ENCODE measurements at places on chromosomes 6 and 20.

DNA sequence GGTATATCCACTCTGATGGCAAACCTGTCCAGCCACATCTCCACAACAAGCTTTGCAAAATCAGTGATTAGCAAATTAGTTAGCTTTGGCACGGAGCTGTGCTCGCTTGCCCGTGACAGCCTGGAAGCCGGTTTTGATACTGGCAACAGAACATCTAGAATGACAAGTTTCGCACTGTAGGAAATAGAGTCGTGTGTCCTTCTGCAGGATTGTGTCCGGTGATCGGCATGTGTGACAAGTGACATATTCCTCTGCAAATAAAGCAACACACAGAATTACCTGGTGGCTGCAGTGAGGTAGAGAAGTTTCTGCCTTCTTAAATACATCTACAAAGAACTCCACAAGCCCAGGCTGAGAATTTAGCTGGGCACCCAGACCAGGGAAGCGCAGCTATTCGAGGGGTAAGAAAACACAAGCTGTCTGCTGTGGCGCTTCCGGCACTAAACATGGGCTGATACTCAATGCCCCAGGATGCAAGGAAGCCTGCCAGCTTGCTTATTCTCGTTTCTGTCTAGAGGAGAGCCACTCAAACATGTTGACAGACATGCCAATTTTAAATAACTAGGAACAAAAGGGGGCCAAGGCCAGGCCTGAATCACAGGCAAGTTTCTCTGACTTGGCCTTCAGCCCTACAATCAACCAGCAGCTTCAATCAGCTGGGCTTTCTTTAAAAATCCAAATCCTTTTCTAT lies 22.2 kb downstream of the EIF2S2 start:
- DNase-seq, result no peak

GRCh38 chr20:59007665-59008511 lies 834 bp upstream of the CTSZ start:
- no peak for DNase-seq

DNA sequence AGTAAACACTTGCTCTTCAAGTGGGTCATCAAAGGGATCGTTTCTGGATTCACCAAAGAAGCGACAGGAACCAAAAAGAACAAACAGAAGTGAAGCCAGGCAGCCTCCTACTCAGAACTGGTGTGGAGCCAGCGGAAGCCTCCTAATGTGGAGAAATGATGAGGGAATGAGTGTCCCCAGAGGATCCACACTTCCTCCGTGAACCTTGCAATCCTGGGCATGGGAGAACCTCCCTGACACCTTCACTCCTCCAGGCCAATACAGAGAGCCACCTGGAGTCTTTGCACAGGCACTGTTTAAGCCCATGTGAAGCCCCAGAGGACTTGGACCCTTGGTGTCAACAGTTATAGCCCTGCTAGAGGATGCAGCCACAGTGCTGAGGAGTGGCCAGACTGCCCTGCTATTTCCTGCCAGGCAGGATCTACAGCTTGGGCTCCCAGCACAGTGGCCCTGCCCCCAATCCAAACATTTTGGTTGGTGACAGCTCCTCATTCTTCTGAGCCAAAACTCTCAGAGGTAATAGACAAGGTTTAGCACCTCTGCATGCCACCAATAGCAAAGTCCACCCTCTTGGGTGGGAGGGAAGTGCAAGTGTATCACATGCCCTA lies 23.2 kb upstream of the SERINC1 start:
- DNase-seq, result no peak

DNA sequence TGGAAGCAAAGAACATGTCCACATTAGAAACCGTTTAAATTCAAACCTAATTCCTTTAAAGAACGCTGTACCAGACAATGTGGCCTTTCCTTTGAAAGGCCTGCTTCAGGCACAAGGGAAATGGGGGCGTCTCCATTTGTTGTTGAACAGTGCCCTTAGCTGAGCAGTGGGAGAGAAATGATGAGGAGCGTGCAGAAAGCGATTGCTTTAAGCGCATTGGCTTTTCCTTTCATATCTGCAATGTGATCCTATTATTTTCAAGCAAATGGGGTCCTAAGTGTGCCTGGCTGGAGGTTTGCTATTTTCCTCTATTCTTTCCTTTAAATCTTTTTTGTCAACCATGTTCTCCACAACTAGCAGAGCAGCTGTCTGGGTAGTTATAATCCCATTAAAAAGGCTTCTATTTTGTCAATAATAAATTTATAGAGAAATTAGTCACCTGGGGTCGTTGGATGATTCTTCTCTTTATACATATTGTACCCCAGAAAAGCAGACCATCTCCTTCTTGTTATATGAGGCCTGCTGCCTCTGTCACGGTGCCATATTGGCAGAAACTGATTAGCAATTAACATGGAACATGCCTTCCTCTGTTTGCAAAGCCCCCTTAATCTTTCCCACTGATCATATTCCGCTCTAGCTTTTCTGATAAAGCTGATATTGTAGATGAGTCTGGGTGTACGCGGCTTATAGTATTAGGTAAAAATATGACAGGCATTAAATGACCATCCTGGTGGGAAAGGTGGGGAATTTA lies 151.1 kb upstream of the JAG1 start:
- DNase-seq, result no peak

DNA sequence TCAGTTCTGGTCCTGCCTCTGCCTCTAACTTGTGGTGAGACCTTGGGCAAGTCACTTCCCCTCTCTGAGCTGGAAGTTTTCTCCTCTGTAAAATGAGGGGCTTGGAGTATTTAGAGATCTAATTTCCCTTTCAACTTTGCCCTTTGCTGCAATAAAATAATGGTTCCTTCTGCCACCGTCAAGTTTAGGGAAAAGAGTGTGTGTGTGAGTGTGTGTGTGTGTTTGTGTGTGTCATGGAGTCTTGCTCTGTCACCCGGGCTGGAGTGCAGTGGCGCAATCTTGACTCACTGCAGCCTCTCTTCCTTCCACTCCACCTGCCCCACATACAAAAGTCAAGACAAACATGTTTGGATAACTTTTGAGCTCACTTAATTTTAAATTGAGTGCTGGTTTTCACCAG lies 39.2 kb upstream of the PIM1 start:
- no peak for DNase-seq

- no peak for DNase-seq
Observed at GRCh38 chr20:15236812-15237211, 899.4 kb upstream of the FLRT3 start.

GRCh38 chr6:130129762-130130246 lies 92.9 kb downstream of the SAMD3 start:
- DNase-seq, result no peak

GRCh38 chr6:88089708-88090107 lies 42.1 kb downstream of the SPACA1 start:
- no peak for DNase-seq

GRCh38 chr6:79544299-79544927 lies 7.2 kb upstream of the LCA5 start:
- no peak for DNase-seq

DNA sequence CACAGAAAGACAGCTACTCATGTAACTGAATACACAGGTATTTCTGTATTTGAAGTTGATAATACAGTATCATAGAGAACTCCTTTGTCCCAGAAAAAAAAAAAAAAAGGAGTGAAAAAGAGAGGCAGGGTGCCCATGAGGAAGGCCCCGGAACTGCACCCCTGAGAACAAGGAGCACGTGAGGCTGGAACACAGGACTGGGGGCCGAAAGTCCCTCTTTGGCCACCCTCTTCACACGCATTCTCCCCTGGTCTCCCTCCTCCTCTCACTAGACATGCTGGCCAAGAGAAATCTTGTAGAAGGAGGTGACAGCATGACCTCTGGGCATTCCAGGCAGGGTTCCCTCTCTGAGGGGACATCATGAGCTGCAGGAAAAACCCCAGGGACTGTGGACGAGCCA lies 62.7 kb upstream of the TRAF3IP2 start:
- DNase-seq, result no peak

- no peak for DNase-seq
Observed at GRCh38 chr6:73377225-73377624, 7.5 kb upstream of the OOEP start.

DNA sequence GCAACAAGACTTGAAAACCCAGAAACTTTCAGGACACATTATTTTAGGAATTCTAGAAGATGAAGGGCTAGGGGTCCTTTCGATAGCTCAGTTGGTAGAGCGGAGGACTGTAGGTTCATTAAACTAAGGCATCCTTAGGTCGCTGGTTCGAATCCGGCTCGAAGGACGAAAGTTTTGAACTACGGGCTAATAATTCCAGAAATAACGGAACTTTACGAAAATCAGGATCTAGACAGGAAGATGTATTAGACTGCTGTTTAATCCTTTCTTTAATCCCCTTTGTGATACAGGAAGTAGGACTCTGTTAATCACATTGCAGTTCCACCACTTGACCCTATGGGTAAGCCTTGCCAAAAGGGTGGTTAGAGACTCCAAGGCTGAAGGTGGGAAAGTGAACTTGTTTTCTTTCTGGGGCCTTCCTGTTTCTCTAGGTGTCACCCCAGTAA lies 21.2 kb upstream of the ABT1 start:
- DNase-seq, result no peak

GRCh38 chr20:60662307-60662706 lies 589.8 kb upstream of the CDH4 start:
- no peak for DNase-seq

DNA sequence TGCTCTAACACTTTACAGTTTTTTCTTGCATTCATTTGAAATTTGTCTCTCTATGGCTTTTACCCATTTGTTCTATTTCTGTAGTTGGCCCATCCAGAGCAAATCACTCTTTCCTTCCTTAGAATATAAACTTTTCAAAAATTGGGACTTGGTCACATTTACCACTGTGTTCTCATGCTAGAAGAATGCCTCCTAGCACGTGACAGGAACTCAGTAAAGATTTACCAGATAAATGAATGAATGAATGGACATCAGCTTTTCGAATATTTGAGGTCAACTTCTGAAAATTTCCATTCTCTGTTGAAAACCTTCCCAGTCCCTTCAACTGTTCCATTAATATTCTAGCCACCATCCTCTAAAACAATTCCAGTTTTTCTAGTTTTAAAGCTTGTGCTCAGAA lies 294.5 kb downstream of the CD83 start:
- no peak for DNase-seq

- DNase-seq, result no peak
Observed at GRCh38 chr6:157410045-157410444, 29.1 kb downstream of the ZDHHC14 start.

DNA sequence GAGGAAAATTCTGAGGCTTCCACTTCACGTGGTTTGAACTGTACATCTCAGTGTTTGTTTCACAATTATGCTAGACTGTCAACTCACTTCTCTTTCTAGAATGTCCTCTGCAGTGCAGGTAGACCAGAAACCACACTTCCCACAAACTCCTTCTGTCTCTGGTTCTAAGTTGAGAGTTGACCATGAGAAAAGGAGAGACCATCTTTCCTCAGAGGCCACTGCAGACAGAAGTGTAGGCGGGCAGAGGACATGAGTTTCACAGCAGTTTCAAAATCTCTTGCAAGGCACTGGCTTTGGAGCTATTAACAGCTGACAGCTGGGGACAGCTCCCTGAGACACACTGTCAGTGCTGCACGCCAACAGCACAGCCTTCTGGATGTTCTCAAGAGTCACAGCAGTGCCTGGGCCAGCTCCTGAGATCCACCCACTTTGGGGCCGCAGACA lies 55.4 kb upstream of the MOXD1 start:
- no peak for DNase-seq

DNA sequence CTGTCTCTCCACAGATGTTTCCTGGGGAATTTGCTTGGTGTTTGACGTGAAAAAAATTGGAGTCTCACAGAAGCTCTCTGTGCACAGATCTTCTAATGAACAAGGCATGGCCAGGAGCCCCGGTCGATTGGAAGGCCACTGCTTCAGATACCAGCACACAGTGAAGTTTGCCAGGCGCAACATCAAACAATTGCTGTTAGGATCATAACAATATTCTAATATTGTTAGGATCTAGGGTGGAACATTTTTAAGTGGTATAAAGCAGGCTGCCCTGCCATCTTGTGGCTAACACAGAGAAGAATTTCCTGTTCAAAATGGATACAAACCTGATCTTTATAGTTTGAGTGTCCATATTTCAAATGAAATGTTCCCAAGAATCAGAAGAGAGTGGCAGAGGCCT lies 64.1 kb downstream of the C6orf118 start:
- DNase-seq, result no peak

- no peak for DNase-seq
Observed at GRCh38 chr6:48973491-48973890, 489.6 kb downstream of the MMUT start.

- DNase-seq, result no peak
Observed at GRCh38 chr6:133769463-133769862, 119.5 kb upstream of the TCF21 start.

- DNase-seq, result no peak
Observed at GRCh38 chr20:44832724-44833123, 22.4 kb upstream of the RIMS4 start.

GRCh38 chr6:16316741-16317251 lies 78.4 kb downstream of the GMPR start:
- DNase-seq, result no peak

GRCh38 chr6:24445704-24446103 lies 43.0 kb downstream of the MRS2 start:
- DNase-seq, result no peak

DNA sequence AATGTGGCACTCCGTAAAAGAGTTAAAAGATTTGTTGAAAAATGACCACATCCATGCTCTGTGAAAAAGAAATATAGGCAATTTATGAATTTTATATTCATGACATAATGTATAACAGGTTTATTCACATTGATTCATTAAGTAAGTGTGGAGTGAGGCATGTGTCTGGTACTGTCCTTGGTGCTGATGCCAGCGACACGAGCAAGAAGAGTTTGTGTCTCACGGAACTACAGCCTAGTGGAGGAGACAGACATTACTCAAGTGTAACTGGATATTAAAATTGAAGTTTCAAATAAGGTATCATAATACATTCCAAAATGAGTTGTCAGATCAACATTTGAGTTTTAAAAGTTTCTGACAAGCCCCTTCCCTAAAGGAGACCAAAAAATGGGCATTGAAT lies 158.2 kb upstream of the PRND start:
- DNase-seq, result no peak

DNA sequence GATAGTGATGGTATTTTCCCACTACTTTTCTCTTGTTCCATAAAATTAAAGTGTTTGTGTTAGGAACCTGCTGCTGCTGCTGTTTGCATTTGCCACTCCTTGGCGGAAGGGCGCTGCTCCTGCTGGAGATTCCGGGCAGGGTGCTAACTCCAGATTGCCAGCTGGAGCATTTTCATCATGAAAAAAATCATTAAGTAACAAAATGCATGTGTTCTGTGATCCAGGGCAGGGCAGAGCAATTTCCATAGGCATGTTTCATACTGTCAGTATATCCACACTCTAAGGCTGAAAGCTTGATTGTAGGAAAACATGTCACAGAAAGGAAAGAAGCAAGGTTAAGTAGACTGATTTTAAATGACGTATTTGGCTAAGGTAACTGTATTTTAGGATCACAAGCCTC lies 24.0 kb downstream of the PBOV1 start:
- DNase-seq, result no peak
